ENCODE measurements at places on chromosomes 3 and 15. TPM values are rescaled to one million over a fixed set of nuclear protein-coding genes. Genes with fewer than 3 reads are reported as not detected.
A peak's percentile ranks its signal among the peaks of the same experiment; 100 is the strongest.

DNA sequence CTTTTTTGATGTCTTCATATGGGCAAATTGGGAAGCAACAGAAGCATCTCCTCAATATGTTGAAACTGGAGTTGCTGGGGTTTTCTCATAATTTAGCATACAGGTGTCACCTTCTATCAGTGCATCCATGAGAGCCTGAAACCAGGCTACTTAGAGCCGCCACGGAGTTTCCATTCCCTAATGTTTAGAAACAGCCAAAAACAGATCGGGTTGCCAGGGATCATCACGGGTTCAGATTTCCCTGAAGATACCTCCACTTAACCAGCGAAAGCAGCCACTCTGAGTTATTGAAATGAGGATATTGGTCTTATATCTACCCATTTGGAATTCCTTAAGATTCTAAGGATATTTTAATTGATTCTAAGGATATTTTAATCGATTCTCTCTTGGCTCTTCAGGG, 14.5 kb downstream of the TERB2 start:
- DNase-seq: no peak

GRCh38 chr3:182729903-182730674, 63.2 kb upstream of the ATP11B start:
- no peak for DNase-seq

DNA sequence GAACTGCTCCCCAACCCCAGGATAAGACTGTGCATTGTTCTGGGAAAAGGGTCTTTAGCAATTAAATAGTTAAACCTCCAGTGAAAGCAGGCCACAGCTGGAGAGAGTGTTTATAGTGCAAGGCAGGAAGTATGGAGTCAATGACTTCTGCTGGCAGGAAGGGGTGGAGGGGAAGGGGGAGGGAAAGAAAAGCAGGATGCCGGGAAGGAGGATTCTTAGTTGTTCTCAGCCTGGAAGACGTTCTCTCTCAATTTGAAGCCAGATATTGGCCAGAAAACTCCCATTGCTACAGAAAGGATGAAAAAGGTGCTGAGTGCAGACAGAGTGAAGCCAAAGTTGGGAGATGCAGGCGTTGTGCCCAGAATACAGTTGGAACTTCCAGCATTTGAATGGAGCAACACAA, 35.7 kb upstream of the ACTL6A start:
- no peak for DNase-seq

GRCh38 chr15:36815786-36816185, 236.4 kb downstream of the CDIN1 start:
- no peak for DNase-seq

The CHRM5 gene
- not detected for total RNA-seq

DNA sequence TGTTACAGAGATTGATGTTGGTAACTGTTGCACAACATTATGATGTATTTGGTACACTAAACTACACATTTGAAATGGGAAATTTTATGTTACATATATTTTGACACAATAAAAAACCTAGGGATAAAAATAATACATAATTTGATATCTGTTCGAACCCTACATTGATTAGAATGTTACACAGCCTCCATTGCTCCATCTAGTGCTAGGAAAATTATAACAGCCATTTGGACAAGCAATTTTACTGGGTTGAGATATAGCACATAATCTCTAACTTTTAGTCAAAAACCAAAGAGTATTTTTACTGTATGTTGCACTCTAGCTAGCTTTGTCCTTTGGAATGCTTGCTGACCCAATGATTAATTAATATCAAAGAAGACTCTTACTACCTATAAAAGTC, 108.1 kb downstream of the LSAMP start:
- DNase-seq: no peak

- no peak for DNase-seq
These were observed 46.5 kb downstream of the TP63 start for GRCh38 chr3:189677667-189678066.

DNA sequence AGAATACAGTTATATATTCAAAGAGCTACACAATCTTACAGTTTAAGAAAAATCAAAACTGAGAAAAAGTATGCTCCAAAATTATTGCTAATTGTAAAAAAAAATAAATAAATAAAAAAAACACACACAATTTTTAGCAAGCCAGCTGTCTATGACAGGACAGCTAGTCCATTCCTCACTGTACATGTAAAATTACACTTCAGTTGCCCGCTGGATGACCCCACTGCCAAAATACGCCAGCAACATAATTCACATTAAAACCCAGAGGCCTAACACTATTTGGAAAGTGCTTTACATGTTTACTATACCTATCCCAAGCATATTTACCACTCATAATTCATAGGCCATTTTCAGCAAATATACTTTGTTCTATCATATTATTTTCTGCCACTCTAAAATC, 5.8 kb downstream of the MYO9A start:
- no peak for DNase-seq

The ZIC1 gene
- total RNA-seq: 2.0 TPM

DNA sequence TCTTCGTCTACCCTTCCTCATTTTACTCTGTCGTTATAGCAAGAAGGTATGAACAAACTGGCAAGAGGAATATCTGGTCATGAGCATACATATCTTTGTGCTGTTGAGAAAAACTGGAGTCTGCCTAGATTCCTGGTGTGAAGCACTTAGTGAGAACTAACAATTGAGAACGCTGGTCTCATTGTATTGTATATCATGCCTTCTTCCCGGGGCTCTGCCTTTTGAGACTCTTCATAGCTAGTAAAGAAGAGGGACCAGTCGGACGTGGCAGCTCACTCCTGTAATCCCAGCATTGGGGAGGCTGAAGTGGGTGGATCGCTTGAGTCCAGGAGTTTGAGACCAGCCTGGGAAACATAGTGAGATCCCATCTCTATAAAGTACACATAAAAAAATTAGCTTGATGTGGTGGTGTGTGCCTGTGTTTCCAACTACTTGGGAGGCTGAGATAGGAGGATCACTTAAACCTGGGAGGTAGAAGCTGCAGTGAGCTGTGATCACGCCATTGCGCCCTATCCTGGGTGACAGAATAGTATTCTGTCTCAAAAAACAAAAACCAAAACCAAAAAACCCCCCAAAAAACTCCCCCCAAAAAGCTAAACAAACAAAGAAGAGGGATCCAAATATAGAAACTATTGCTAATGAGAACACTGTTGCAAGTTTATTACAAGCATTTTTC, 11.8 kb downstream of the CMC1 start:
- DNase-seq: no peak

- DNase-seq: no peak
These were observed 241.9 kb downstream of the XXYLT1 start for GRCh38 chr3:195028877-195029606.

- DNase-seq: no peak
These were observed 10.6 kb downstream of the IL17RB start for GRCh38 chr3:53856964-53857363.

The PLA2G4E gene
- not detected for total RNA-seq

The SLC24A1 gene
- total RNA-seq: 12.3 TPM

GRCh38 chr3:15300323-15301078, 31.9 kb downstream of the SH3BP5 start:
- no peak for DNase-seq

DNA sequence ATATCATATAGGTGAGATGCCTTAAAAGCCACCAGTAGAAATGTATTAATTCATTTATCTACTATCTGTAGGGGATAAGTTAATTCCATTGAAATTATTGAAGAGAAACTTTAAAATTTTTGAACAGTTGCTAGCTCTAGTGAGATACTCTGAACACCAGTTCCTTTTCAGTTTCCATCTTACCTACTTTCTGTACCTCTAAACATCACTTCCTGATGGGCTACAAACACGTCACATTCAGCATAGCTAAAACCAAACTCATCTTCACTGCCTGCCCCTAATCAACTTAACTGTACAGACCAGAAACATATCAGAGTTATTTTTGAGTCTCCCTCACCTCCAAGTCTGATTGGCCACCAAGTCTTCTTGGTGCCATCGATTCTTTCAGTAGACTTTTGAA, 88.9 kb downstream of the FEZF2 start:
- DNase-seq: no peak

DNA sequence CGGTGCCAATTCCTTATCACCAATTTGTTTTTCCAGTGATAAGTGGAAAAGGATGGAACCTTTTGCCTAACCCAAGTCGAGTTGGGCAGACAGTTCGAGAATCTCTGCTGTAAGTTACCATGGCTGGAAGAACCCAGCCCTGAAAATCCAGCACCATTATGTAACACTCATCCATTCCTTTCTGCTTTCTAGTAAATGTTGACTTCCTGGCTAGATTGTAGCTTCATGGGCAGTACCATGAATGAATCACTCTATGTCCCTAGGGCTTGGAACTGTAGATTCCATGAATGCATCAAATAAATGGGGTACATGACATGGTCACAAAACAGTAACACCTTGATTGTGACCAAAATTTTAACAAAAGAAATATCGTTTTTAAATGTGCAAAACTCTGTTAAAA, 14.0 kb downstream of the CHCHD4 start:
- no peak for DNase-seq

The TRAIP gene
- 1.6 TPM for total RNA-seq

DNA sequence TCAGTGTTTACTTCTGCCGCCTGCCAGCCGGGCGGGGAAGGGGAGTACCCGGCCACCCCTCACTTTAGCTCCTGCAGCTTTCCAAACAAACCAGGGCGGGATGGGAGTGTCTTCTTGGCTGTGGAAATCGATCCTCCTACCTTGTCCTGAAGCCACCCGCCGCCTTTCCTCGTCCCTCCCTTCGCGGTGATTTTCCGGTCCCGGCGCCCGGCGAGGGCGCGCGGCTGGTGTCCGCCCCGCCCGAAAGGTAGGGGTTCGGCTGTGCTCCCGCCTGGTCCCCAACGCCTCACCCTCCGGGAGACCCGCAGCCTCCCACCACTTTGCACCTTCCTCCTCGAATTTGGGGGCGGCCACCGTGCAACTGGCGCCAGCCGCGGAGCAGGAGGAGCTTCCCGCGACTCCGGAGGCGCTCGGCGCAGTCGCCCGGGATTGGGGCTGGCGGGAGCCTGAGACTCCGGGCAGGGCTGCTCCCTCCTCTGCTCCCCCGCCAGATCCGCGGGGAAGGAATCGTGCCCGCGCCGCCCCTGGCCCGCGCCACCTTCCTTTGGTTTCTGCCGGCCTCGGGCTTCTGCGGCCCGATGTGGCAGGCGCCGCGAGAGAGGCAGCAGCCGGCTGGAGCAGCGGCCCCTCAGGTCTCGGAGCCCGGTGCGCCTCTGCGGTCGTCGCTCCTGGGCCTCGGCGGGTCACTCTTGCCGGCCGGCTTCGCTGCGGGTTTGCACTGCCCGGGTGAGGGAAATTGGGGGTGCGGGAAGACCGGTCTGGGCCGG, 30.7 kb upstream of the ST3GAL6 start:
- peak; percentile 34 for DNase-seq

- DNase-seq: no peak
These were observed 77.4 kb upstream of the SEC13 start for GRCh38 chr3:10398341-10398740.

GRCh38 chr3:107289354-107289753, 87.9 kb upstream of the CCDC54 start:
- no peak for DNase-seq
